ENCODE measurements at places on chromosomes 6 and 20.

GRCh38 chr6:158604048-158604406, 40.5 kb downstream of the DYNLT1 start:
- H3K27ac ChIP-seq: no peak overlapping the region
- DNase-seq: no peak

DNA sequence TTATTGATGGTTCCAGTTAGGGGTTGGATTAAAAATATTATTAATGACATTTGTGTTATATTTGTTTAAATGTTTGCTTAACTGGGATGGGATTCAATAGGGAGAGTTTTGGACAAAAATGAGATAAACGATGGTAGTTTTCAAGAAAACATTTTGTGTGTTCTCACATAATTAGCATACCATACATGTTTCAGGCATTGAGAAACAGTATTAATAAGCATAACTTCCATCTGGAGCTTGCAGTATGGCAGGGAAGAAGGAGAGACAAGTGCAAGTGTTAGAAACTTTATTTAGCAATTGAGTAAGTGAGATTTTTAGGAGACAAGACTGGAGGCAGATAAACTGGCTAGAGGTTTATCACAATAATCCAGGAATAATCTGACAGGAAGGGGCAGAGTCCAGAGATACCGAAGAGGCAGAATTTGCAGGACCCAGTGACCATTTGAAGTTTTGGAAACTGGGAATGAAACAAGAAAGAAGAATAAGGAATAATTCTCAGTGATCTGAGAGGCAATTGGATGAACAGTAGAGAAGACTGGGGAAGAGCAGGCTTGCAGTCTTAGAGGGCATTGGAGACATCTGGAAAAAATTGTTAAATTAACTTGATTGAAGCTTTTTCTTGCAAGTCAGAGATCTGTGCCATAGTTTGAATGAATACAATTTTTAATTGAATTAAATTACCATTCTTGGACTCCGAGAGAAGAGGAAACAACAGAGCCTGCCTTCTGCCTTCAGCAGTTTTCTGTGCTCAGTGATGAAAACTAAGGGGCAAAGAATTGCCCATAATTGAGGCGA, 73.0 kb upstream of the PTCHD4 start:
- H3K4me3 ChIP-seq: no peak overlapping the region
- H3K27ac ChIP-seq: no peak overlapping the region
- H3K36me3 ChIP-seq: no peaks in the 10 kb centered on the region

- H3K27ac ChIP-seq: no peak overlapping the region
- no peaks in the 10 kb centered on the region for H3K4me1 ChIP-seq
- DNase-seq: no peak
- H3K27me3 ChIP-seq: no peaks in the 10 kb centered on the region
- H3K4me3 ChIP-seq: no peak overlapping the region
- no peaks in the 10 kb centered on the region for H3K36me3 ChIP-seq
These were observed 32.6 kb downstream of the BMP6 start for GRCh38 chr6:7758456-7758855.

GRCh38 chr20:59821788-59822187, 111.6 kb downstream of the SYCP2 start:
- H3K4me3 ChIP-seq: no peak overlapping the region
- H3K27ac ChIP-seq: no peak overlapping the region
- no peaks in the 10 kb centered on the region for H3K27me3 ChIP-seq

DNA sequence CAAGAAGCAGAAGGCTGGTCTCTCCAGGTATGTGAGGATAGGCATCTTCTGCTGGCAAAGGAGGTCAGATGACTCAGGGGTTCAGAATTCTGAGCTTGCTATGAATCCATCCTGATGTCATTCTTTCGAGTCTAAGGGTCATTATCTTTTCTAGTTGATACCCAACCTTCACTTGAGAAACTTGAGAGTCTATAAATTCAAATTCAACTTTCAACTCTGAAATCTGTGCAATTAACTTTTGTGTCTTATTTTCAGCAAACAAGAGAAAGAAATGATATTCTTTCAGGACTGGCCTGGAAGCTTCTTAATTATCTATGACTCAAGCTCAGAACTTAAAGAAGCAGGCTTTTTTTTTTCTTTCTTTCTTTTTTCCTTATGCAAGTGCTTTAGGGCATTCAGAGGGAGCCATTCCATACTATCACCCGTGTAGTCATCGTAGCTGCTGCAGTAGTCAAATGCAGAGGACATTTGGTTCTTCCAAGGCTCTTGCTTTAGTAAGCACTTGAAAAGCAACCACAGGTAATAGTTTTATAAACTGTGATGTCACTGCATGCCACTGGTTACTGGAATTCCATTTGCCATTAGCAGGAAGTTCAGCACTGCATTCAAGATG, 93.0 kb downstream of the ADTRP start:
- H3K27me3 ChIP-seq: no peaks in the 10 kb centered on the region
- DNase-seq: no peak
- H3K4me1 ChIP-seq: peaks cover 3% of the 10 kb centered on the region
- no peaks in the 10 kb centered on the region for H3K36me3 ChIP-seq
- H3K4me3 ChIP-seq: no peak overlapping the region
- no peak overlapping the region for H3K27ac ChIP-seq

DNA sequence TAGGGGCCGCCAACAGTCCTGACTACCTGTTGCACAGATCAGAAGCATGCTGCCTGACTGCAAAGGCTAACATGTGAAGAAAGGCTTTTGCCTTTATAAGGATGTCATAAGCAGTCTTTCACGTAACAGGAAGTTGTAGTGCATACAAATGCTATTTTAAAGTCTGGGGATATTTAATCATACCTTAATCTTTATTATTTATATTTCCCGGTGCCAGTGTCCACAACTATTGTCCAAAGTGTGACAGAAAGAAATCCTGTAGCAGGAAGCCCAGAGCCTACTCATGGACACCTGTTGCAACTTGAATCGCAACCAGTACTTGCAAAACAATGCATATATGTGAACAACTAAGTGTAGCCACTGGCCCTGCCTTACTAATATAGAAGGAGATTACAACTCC, 235.8 kb downstream of the ALDH8A1 start:
- no peak for DNase-seq
- H3K36me3 ChIP-seq: no peaks in the 10 kb centered on the region
- H3K27me3 ChIP-seq: no peaks in the 10 kb centered on the region
- no peak overlapping the region for H3K27ac ChIP-seq
- H3K4me3 ChIP-seq: no peak overlapping the region

DNA sequence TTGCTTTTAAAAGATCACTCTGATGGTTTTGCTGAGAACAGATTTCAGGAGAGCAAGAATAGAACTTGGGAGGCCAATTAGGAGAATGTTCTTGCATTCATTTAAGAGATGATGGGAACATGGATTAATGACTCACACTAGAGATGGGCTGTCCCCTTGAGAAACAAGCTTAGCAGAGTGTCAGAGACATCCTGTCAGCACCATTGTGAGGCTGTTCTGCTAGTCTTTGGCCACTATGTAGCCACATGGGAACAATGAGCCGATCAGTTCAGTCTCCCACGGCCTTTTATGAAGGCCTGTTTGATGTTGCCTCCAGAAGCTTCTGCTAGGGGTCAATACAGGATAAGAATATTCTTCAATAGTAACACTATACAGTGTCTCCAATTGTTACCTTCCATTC, 113.0 kb upstream of the EYA4 start:
- no peaks in the 10 kb centered on the region for H3K36me3 ChIP-seq
- no peaks in the 10 kb centered on the region for H3K4me1 ChIP-seq
- H3K4me3 ChIP-seq: no peak overlapping the region
- DNase-seq: no peak
- no peak overlapping the region for H3K27ac ChIP-seq

DNA sequence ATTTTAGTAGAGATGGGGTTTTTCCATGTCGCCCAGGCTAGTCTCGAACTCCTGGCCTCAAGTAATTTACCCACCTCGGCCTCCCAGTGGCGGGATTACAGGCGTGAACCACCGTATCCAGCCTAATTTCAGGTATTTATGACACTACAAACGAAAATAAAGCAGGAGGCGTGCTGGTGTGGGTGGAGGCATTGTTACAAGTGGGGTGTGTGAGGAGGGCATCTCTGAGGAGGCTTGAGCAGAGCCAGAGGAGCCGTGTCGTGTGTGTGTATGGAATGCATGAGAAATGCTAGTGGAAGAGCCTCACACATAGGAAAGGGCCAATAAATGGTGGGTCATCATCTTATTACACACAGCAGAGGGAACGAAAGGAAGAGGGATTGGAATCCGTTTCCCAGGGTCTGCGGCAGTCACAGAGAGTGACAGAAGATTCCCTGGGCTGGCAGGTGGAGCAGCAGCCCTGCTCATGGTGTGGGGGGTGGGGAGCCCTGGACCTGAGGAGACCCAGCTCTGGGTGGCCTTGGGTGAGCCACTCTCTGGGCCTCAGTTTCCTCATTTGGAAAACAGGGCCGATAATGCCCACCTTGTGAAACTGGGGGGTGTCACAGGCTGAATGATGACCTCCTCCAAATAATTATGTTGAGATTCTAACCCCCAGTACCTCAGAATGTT, 17.2 kb upstream of the PEDS1 start:
- no peak overlapping the region for H3K27ac ChIP-seq
- no peak overlapping the region for H3K4me3 ChIP-seq
- H3K36me3 ChIP-seq: no peaks in the 10 kb centered on the region
- DNase-seq: no peak
- H3K27me3 ChIP-seq: no peaks in the 10 kb centered on the region

DNA sequence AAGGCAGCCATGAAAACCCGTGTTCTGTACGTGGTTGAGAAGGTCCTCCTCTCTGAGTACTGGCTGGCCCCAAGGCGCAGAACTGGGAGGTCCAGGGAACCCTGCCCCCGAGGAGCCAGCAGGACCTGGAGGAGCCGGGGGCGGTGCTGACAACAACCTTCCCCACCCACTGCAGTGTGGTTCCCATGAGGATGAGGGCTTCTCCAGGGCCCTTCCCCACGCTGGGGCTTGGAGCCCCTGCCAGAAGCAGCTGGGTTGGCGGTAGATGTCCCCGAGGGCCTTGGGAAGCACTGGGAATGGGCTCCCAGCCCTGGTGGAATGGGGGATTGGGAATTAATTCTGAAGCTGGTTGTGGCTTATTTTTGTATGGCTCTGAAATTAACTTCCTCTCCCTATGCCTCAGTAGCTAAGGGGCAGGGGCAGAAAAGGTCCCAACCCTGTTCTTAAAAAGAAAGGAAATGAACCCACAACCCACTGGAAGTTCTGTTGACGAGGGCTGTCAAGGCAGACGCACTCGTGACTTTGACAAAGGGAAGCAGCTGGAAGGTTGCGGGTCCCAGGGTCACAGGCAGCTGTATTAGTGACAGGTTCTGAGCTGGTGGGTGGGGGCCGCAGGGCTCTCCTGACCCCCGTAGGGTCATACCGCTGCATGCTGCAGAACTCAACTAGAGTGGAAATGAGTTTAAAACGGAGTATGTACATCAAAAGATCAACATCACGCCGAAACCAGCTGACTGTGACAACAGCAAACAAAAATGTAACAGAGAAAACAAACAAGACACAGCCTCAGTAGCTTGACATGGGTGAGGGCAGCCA, 13.9 kb upstream of the HELZ2 start:
- no peaks in the 10 kb centered on the region for H3K4me1 ChIP-seq
- H3K4me3 ChIP-seq: no peak overlapping the region
- H3K36me3 ChIP-seq: no peaks in the 10 kb centered on the region
- DNase-seq: no peak

DNA sequence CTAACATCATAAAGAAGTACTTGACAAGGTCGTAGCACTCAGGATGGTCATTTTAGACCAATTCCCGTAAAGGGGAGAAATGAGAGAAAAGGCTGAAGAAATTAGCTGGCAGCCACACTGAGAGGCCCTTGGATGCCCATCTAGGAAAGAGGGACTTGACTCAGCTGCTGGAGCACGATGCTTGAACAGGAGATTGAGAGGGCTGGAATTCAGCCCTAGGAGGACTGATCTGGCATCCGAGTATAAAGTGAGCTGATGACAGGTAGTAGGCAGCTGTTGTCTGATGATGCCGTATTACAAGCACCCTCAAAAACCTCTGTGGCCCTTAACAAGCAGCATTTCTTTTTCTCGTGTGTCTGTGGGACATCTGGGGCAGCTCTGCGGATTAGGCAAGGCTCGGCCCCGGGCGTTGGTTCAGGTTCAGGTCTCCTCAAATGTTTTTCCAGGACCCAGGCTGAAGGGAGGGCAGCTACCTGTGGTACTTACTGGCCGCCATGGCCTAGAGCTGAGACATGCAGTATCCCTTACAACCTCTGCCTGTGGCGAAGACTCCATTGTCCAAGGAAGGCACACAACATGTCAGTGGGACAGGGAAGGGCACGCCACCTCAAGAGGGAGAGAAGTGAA, 219.6 kb upstream of the SNX9 start:
- H3K4me3 ChIP-seq: no peak overlapping the region
- H3K4me1 ChIP-seq: no peaks in the 10 kb centered on the region
- H3K36me3 ChIP-seq: no peaks in the 10 kb centered on the region
- H3K27ac ChIP-seq: no peak overlapping the region
- no peaks in the 10 kb centered on the region for H3K27me3 ChIP-seq
- DNase-seq: no peak

GRCh38 chr6:34243131-34243771, 5.6 kb downstream of the SMIM29 start:
- H3K4me3 ChIP-seq: no peak overlapping the region
- DNase-seq: no peak
- H3K27me3 ChIP-seq: no peaks in the 10 kb centered on the region
- H3K27ac ChIP-seq: no peak overlapping the region

DNA sequence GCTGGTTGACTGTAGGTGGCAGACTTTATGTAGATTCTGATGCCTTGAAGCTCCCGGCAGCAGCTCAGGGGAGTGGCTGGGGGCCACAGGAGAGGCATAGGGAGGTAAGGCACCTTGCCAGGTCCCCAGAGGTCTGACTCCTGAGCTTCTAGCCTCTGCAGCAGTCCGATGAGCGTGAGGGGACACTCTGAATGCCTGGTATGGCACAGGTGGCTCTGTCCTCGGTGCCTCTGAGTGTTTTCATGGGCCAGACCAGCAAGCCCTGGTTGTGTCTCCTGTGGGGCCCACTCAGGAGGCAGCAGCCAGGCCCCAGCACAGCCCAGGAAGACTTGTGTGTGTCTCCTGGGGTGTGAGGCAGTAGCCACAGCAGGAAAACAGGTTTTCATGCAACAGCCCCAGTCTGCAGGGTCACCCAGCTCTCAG, 39.7 kb upstream of the IRF4 start:
- H3K4me3 ChIP-seq: no peak overlapping the region
- H3K27ac ChIP-seq: no peak overlapping the region
- DNase-seq: no peak
- no peaks in the 10 kb centered on the region for H3K36me3 ChIP-seq

GRCh38 chr6:31582230-31582643, at the start of gene LTB:
TSS of gene LTB (minus strand) at chr6:31582424. CDS start at chr6:31582417, 7 bp downstream.
- peak within 1 kb of the TSS; percentile 78 for H3K27ac ChIP-seq
- peak within 1 kb of the TSS; percentile 83 for H3K4me3 ChIP-seq
- no peaks in the 10 kb centered on the region for H3K36me3 ChIP-seq
- H3K27me3 ChIP-seq: no peaks in the 10 kb centered on the region
- DNase-seq: no peak
- H3K4me1 ChIP-seq: peaks cover 4% of the 10 kb centered on the region

DNA sequence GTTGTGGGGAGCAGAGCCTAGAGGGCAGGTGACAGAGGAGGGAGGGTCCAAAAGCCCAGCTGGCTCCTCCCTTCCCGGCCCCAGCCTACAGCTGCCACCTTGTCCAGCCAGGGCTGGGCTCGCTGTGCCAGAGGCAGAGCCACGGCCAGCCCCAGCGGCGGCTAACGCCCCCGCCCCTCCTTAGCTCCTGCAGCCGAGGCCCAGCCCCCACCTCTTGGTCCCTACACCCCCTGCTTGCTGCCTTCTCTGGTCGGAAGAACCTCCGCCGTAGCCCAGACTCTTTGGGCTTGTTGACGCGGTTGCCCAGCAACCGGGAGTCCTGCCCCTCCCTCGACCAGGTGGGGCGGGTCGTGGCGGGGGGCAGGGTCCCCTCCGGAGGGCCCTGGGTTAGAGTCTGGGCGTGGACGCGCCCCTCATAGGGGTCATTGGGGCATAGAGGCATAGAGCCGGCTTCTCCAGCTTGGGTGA, 521 bp upstream of the LKAAEAR1 start:
- H3K27me3 ChIP-seq: peaks cover 19% of the 10 kb centered on the region
- DNase-seq: no peak
- H3K4me1 ChIP-seq: peaks cover 3% of the 10 kb centered on the region
- H3K4me3 ChIP-seq: no peak overlapping the region
- no peaks in the 10 kb centered on the region for H3K36me3 ChIP-seq

Data from colonic mucosa (tissue), 4 donors.